ENCODE measurements at places on chromosomes 3 and 15.

GRCh38 chr15:39585871-39586301, 5.0 kb downstream of the THBS1 start:
- DNase-seq: no peak

DNA sequence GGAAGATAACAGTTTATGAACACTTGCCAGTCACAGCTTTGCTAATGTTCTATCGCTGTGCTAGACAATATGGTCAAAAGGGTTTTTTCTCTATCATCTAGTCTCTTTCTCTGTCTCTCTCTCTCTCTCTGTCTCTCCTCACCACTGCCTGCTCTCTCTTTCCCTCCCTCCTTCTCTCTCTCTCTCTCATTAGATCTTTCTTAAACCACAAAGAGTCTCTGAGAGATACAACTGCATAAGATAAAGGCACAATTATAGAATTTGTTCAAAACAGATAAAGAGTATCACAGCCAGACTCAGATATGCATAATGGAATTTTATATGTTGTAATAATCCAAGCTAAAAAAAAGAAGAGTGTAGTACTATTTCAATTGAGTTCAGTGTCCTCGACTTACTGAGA, 258.4 kb downstream of the MECOM start:
- DNase-seq: no peak

GRCh38 chr3:15756505-15756904, 41.3 kb downstream of the ANKRD28 start:
- DNase-seq: no peak

GRCh38 chr3:18135060-18135814, 289.9 kb downstream of the SATB1 start:
- DNase-seq: no peak

DNA sequence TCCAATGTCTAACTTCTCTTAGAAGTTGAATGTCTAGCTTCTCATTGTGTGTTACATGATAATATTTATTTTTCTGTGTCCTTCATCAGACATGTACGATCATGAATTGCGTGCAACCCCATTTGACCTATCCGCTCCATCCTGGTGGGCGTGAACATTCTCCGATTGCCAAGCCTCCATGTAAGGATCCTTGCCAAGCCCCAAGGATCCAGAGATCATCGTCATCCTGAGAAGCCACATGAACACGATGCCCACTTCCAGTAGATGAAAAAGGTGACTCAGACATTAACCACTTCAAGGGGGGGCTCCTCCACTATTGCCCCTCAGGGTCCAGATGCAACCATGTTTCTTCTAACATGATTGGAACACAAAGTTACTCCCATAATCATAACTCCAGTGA, 25.5 kb upstream of the KNG1 start:
- no peak for DNase-seq

GRCh38 chr3:195956577-195956976, 48.2 kb upstream of the TNK2 start:
- no peak for DNase-seq

- no peak for DNase-seq
Measured at GRCh38 chr3:30685267-30685667, 78.9 kb downstream of the TGFBR2 start.

DNA sequence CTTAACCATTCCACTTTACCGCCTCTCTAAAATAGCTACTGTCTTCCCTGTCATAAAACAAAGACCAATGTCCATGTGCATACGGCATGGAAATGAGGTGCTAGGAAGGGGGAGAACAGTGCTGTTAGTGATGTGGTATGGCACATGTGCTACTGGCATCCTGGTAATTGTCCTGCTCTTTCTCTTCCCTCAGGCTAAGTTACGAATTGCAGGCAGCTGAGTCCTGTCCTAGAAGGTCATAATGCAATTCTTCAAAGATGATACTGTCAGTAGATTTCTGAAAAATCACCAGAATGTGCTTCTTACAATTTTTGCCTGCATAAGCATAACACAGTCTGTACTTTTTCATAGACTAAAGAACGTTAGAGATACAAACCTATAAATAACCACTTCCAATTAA, 216.8 kb downstream of the RSL24D1 start:
- no peak for DNase-seq

GRCh38 chr3:9147896-9148266, 101.6 kb downstream of the SRGAP3 start:
- DNase-seq: no peak

DNA sequence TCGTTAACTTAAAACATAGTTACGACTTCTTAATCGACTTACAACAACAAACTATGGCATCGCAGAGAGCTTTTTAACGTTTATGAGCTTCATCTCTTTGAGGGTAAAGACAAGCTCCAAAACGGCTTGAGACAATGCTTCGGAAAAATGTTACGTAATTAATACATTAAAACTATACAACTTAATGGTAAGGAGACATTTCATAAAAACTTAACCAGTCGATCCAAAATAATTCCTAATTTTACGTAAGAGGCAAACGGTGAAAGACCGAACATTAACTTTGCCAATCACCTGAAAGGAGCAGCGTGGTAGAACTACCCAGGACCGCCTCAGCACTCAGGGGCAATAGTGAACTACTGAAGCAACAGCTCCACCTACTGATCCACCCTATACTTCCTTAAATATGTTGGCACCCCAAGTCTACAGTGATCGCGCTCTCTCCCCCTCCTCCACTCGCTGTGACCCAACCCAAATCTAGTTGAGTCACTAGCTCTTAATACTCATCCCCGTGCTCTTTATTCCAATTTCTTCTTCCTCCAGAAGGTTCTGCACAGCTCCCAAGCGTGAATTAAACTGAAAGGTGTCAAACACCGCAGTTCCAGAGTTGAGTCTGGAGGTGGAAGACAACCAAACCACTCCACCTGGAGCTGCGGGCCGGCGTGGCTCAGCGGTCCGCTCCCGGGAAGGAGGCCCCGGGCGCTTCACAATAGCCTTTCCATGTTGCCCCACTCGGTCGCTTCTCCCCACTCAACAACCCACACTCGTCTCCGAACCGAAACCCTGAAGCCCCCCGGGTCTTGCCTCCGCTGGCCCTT, 901 bp downstream of the NAA50 start:
- peak; percentile 90 for DNase-seq

DNA sequence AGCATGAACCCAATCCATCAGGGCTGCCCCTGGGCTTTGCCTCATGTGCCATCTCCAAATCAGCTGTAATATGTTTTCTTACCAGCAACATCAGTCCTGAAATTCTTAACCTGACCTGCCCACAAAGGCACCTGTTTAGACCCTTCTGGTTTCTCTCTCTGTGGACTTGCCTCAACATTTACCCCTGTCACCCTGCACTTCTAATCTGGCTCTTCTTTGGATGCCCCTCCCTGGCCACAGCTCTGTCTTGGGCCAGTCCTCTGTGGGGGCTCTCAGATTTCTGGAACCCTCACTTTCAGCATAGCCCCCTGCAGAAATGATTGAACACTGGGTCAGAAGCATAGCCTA, 168.7 kb upstream of the STAC start:
- no peak for DNase-seq

GRCh38 chr3:170839518-170840100, 30.4 kb downstream of the RPL22L1 start:
- DNase-seq: no peak

DNA sequence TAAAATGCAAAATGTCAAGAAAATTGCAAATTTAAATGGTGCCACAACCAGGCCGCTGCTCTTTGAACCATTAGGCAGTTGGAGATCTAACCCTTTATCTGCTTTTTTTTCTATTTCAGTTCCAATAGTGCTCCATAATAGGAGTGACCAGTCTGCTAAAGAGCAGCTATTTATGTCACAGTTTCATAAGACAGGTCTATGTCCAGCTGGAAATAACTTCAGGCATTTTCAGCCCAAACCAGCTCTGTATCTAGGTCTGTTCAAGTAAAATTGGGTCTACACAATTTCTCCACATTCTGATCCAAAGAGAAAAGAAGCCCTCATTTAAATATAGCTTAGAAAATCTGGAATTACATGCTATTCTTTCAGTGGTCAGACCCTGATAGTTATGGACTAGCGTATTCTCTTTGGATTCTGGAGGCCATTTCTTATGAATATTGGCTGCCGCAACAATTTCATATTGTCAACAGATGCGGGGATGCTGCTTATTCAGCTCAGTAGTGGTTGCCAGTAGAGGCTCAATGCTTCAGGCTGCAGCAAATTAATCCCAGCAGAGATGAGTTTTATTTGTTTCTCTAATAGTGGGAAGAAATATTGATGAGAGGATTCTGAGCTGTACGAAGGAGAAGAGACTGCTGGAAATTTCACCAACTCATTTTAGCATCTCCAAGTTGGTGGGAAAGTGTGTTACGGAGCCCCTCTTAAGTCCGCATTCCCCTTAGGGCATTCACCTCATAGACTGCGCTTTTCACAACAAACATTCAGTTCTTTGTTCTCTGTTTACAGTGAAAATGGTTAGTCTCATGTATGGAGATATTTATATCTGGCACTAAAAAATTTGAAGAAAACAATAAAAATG, 887.0 kb downstream of the ROBO1 start:
- DNase-seq: no peak

- DNase-seq: no peak
Measured at GRCh38 chr3:13303410-13303809, 116.7 kb downstream of the NUP210 start.

- DNase-seq: peak; percentile 53
Measured at GRCh38 chr3:183437666-183438564, 9.5 kb upstream of the MCF2L2 start.

DNA sequence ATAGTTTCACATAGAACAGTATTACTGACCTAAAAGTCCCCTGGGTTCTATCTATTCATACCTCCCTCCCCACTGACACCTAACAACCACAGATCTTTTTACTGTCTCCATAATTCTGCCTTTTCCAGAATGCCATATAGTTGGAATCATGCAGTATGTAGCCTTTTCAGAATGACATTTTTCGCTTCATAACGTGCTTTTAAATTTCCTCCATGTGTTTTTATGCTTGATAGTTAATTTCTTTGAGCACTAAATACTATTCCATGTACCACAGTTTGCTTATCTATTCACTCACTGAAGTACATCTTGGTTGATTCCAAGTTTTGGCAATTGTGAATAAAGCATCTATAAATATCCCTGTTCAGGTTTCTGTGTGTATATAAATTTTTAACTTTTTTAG, 77.7 kb upstream of the GPR149 start:
- DNase-seq: no peak

DNA sequence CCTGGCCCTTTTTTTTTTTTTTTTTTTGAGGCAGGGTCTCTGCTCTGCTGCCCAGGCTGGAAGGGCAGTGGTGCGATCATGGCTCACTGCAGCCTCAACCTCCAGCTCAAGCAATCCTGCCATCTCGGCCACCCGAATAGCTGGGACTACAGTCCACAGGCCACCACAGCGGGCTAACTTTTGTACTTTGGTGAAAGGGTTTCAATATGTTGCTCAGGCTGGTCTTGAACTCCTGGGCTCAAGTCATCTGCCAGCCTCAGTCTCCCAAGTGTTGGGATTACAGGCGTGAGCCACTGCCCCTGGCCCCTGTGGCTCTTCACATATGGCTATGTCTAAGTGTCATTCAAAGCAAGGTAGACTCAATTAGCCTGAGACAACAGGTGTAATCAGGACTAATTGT, 8.8 kb upstream of the DPPA2 start:
- no peak for DNase-seq

- DNase-seq: no peak
Measured at GRCh38 chr3:124851136-124851535, 36.0 kb downstream of the ITGB5 start.

DNA sequence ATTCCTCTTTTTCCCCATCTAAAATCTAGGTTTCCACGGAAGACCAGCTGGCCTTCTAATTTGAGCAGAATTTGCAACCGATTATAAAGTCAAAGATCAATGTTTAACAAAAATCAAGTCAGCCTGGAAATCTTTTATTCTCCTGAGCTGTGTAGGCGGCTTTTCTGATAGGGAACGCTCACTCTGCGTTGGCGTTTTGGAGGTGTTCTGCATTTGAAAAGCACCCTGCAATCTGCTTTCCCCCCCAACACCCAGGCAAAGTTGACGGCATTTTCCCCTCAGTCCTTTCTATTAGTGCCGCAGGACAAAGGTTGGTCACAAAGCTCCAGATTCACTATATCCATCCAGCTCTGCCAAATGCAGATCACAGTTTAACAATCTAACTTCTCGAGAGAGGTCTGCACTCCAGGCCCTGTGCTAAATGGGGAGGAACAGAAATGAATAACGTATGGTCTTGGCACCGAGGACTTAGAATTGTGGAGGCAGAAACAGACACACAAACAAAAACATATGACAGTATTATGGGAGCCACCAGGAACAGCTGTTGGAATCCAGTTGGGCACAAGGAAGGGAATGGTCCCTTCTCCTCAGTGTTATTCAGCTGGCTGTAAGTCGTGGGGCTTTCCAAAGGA, 50.4 kb upstream of the LARS2 start:
- DNase-seq: no peak

GRCh38 chr3:28867836-28868235, 413.0 kb upstream of the RBMS3 start:
- no peak for DNase-seq

- no peak for DNase-seq
Measured at GRCh38 chr15:63133786-63134185, 12.1 kb downstream of the LACTB start.

- peak; percentile 68 for DNase-seq
Measured at GRCh38 chr3:143849854-143850549, 1.7 kb upstream of the SLC9A9 start.

- DNase-seq: no peak
Measured at GRCh38 chr15:85743392-85744055, 51.2 kb downstream of the KLHL25 start.

DNA sequence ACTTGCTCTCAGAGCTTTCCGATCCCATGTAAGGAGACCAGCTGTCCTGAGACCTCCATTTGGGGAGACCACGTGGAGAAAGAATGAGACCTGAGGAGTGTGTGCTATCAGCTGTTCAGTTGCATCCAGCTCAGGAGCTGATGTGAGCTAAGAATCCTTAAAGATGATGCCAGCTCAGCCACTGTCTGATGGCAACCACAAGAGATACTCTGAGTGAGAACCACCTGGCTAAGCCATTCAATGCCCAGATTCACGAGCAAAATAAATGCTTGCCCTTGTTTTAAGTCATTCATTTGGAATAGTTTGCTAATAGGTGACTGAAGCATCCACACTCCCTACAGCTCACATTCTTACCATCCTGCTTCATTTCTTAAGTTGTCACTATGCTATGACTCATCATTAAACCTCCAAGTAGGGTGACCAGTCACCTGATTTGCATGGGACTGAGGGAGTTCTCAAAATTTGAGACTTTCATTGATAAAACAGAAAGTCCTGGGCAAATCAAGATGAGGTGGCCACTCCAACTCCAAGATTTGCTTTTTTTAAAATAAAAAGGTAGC, 56.4 kb downstream of the SPTSSB start:
- DNase-seq: peak; percentile 31
